ENCODE measurements at places on chromosomes 4 and X.
A peak's percentile ranks its signal among the peaks of the same experiment; 100 is the strongest.

- DNase-seq = no peak
These were observed 45.9 kb downstream of the WDFY3 start for GRCh38 chr4:84920617-84921016.

DNA sequence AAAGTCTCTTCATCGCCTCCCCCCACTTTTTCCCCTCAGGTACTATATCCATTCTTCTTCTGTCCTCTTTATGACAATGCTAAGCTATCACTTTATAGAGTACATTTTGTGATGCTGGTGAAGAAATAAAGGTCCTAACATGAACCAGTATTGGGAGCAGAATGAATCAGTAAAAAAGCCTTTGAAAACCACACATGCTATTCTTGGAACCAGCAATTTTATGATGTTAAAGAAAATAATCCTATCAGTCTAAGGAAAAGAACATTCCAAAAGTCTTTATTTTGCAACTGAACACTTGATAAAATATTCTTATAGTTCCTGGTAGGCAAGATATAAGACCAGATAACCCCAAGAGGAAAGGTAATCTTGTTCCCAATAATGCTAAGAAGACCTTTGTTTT, 107.8 kb upstream of the MCF2 start:
- DNase-seq = no peak

GRCh38 chrX:40054793-40055192, 43.0 kb downstream of the BCOR start:
- DNase-seq = no peak

DNA sequence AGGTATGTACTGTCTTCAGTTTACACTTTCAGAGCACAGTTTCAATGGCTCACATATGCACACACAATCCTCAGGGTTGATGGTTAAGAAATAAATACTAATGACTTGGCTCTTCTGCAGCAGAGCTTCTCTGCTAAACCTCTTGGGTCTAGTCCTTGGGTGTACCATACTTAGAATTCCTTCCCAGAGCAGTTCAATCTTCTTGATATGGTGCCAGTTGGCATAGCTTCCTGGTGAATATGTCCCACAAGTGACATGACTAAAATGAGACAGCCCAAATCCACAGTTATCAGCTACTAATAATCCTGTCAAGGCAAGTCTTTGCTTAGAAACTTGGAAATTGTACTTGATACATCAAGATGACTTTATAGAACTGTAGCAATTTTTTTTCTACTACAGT, 654.4 kb downstream of the IQCM start:
- no peak for DNase-seq

- no peak for DNase-seq
These were observed 976 bp downstream of the PHKA1 start for GRCh38 chrX:72713130-72713529.

DNA sequence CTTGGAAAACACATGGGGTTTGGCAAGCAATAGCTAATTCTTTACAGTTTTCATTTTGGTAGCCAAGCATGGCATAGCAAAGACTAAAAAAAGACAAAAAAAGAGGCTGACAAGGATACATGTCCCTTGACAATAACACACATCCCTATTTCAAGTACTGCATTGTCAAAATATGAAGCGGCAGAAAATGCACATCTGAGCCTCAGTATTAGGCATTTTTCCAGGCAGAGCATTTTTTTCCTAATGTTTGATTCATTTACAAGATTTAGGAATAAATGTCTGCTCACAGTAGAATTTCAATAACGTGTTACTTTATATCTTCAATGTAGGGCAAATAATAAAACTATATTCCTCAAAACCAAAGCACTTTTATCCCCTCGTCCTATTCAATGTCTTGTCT, 216.3 kb upstream of the PCDH18 start:
- DNase-seq = no peak

DNA sequence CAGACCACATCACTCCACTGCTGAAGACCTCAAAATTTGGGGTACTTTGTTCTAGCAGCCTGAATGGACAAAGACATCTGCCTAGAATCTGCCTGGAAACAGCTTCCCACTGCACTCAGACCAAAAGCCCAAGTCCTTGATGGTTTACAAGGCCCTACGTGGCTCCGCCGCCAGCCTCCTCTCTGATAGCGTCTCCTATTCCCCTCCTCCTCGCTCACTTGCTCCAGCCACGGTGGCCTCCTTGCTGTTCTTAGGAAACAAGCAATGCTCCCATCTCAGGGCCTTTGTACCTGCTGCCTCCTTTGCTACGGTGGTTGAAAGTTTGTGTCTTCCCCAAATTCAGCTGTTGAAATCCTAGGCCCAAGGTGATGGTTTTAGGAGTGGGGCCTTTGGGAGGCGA, 34.7 kb upstream of the SORCS2 start:
- no peak for DNase-seq

GRCh38 chrX:10006086-10006485, 38.9 kb downstream of the CLDN34 start:
- DNase-seq = no peak

GRCh38 chr4:142567199-142567598, 278.9 kb downstream of the INPP4B start:
- DNase-seq = no peak

GRCh38 chrX:38664285-38664684, 102.9 kb downstream of the TSPAN7 start:
- DNase-seq = no peak

GRCh38 chr4:142043509-142043908, 407.1 kb downstream of the IL15 start:
- DNase-seq = no peak

- no peak for DNase-seq
These were observed 62.5 kb upstream of the GPR174 start for GRCh38 chrX:79081895-79082512.

DNA sequence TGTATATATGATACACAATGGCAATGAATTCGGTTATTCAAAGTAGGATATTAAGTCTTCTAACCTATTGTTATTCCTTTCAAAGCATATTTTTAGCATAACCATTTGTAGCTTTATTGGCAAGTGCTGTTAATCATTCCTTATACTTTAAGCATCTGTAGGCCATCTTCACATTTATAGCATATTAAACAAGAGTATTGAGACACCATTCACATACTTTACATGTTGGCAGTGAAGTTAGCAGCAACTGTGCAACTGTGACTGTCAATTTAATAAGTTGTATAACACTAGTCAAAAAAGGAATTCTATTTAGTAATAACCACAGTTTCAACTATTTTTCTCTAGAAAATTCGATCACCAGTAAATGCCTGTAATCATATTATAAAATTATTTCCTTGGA, 107.3 kb upstream of the MYOZ2 start:
- no peak for DNase-seq

GRCh38 chrX:47384502-47384901, 14.1 kb downstream of the ZNF157 start:
- peak; percentile 33 for DNase-seq

- DNase-seq = no peak
These were observed 114.1 kb upstream of the PPARGC1A start for GRCh38 chr4:24003926-24004325.

DNA sequence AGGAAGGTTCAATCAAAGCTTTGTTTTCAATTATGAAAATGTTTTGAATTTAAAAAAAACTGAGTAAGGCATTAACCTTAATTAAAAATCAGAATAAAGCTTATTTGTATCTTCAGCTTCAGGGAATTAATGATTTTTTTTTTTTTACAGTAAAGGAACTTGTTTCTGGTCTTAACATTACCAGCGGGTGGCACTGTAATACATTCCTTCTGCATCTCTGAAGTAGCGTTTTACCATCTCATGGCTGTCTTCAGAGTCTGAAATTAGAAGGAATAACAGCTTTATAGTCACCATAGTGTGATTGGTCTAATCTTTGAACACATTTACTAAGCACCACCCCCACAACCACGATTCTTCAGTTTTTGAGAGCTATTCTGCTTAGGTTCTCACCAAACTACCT, 102.6 kb downstream of the IL1RAPL2 start:
- DNase-seq = no peak

GRCh38 chr4:70589785-70590184, 2.3 kb upstream of the AMBN start:
- no peak for DNase-seq

DNA sequence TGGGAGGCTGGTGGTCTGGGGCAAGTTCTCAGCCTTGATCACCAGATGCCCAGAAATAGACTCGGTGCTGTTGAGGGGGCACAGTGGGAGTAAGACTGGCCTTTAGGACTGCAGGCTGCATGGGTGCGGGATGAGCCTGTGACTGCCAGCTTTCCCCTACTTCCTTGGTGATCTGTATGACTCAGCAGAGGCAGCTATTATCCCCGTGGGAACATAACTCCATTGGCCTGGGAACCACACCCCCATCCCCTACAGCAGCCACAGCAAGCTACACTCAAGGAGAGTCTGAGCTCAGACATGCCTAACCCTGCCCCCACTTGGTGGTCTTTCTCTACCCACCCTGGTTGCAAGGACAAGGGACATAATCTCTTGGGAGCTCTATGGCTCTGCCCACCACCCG, 20.6 kb downstream of the CLIC2 start:
- no peak for DNase-seq

- no peak for DNase-seq
These were observed 190.4 kb upstream of the TLL1 start for GRCh38 chr4:165682611-165683010.

DNA sequence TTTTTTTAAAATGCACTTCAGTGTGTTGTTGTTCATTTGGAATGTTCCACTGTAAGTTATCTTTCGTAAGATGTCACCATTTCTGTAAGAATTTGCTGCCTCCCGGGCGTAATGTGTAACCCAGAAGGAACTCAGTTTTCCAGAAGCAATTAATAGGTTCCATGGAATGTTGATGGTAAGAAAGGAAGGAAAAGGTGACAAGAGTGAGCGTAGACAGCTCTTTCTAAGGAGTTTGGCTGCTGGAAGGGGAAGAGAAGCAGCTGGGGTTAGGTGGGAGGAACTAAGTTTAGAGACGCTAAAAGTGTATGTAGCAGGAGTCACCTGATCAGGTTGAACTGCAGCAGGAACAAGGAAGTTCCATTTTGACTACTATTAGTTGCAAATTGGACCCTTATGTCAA, 35.9 kb downstream of the PNMA5 start:
- no peak for DNase-seq

DNA sequence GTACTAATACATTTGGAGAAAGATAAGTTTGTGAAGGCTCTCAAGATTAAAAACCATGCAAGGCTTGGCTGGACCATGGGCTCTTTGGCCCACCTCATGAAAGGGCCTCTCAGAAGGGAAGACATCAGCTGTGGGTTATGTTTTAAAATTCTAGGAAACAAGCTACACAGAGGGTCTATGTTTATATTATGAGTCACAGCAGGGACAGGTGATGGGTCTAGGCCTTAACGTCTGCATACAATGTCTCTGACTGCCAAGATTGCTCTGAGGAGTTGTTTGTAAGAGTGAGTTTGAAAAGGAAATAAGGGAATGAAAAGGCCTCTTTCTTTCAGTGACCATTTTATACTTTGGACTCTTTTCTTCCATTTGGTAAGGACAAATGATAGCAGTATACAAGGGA, 77.0 kb upstream of the ARMCX2 start:
- no peak for DNase-seq

DNA sequence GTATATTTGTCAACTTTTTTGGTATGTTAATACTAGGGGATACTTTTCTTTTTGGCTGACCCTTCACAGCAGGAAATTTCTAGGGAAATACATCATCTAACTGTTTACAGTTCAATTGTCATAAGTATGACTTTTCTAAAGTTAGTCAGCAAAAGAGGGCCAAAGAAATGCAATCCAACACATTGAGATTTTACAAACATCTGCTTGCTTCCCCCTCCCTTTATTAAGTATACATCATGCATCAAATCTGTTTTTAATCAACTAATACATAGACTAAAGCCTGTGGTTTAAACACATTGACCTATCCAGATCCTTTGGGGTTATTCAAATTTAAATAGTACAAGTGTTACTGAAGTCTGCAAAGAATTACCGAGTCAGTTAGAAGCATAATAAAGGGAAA, 93.9 kb downstream of the MID1 start:
- no peak for DNase-seq

DNA sequence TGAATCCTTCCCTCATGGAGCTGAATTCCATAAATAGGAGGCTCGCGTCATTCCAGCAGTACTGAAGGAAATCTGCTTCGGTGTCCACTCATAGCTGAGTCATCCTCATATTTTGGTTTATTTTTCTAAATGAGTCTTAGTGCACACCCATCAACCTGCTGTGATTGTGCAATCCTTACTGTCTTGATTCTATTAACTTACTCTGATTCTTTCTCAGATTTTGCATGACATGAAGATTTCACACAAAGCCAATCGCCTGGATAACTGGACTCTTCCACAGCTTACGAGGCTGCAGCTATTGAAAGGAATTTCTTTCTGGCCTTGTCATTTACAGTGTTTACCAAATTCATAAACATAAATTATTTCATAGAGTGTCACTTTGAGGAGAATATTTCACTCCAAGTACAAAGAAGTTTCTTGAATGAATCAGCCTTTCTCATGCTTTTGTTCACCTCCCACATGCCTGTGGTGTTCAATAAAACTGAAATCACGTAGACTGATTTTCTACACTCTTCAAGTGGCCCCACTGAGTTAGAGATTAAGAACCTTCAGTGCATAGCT, 207.6 kb upstream of the SLITRK2 start:
- DNase-seq = no peak

GRCh38 chr4:158836828-158837449, 68.1 kb downstream of the FNIP2 start:
- DNase-seq = no peak

GRCh38 chrX:39645178-39645895, 452.4 kb downstream of the BCOR start:
- DNase-seq = no peak

- no peak for DNase-seq
These were observed 8.0 kb downstream of the OFD1 start for GRCh38 chrX:13742397-13743176.
